ENCODE measurements at places on chromosomes 11 and 22. TPM values are rescaled to one million over a fixed set of nuclear protein-coding genes. Genes with fewer than 3 reads are reported as not detected.

The MUC5AC gene
- total RNA-seq = not detected

The NECTIN1 gene
- 5.2 TPM for total RNA-seq

The LRRC74B gene
- total RNA-seq = not detected

The SLCO2B1 gene
- total RNA-seq = not detected

The TMEM25 gene
- 4.2 TPM for total RNA-seq

The MRGPRX3 gene
- not detected for total RNA-seq

The GTSE1 gene
- 6.1 TPM for total RNA-seq

The JHY gene
- 7.3 TPM for total RNA-seq

The CASP1 gene
- 5.7 TPM for total RNA-seq

The P4HA3 gene
- total RNA-seq = 24.3 TPM
